ENCODE measurements at places on chromosomes 4 and X.

GRCh38 chr4:54852602-54853001 is 194.8 kb downstream of the KIT start:
- no peak for DNase-seq

DNA sequence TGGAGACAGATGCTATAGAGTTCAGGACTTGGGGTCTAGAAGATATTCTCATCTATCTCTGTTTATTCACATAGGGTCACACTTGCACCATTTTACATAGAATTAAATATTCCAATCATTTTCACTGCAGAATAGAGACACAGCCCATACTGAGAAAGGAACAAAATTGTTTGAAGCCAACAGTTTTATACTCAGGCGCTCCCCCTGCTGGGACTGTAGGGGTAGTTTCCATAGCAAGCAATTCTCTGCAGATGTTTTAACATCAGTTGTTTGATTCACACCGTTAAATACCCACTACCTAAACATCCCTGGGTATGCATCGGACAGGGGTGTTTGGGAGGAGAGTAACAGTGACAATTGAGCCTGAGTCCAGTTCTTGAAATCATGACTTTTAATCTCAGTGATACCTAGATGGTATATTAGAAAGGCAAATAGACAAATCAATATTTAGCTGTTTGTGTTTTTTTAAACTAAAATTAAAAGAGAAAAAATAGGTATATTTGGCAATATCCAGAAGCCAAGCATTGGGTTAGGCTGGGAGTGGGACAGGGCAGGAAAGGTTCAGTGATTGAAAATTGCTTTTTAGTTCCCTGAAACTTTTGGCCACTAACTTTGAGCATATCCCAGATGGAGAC is 33.8 kb downstream of the LONRF3 start:
- no peak for DNase-seq

DNA sequence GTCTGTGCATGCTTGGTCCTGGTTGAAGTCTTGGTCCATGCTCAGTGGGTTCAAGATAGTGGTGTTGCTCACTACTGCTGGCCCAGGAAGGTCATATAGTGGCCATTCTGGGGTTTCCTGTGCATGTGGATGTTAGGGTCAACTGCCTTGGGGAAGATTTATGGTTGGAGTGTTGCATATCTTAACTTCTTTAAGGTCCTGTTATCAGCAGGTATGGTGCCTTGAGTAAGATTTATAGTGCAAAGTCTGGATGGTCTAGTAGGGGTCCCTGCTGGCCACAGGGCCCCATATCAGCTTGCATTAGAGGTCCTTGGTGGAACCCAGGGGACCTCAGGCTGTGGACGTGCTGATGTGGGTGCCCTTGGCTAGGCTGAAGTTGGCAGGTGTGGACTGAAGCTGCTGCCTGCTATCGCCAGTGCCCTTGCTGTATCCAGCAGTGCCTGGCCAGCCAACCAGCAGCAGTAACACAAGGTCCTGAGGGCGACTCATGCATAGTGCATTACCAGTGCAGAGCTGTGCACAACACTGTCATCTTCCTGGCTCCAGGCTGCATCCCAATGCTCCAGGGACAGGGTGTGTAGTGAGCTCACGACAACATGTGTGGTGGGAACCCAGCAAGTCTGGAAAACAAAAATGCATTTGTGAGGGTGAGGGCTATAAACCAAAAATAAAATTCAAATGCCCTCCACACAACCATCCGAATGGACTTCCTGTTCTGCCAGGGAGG is 61.0 kb downstream of the BEX3 start:
- DNase-seq: no peak

- peak; percentile 12 for DNase-seq
Observed at GRCh38 chr4:35934320-35934981, 309.9 kb downstream of the ARAP2 start.

GRCh38 chrX:21974011-21974385 is 33.5 kb downstream of the SMS start:
- no peak for DNase-seq

- DNase-seq: no peak
Observed at GRCh38 chrX:666762-667720, 36.5 kb downstream of the SHOX start.
